ENCODE measurements at places on chromosomes 5 and 9.

GRCh38 chr5:139378101-139378825 is 4.8 kb downstream of the SLC23A1 start:
- DNase-seq: no peak

- DNase-seq: no peak
Measured at GRCh38 chr5:129001841-129002526, 36.7 kb downstream of the SLC27A6 start.

DNA sequence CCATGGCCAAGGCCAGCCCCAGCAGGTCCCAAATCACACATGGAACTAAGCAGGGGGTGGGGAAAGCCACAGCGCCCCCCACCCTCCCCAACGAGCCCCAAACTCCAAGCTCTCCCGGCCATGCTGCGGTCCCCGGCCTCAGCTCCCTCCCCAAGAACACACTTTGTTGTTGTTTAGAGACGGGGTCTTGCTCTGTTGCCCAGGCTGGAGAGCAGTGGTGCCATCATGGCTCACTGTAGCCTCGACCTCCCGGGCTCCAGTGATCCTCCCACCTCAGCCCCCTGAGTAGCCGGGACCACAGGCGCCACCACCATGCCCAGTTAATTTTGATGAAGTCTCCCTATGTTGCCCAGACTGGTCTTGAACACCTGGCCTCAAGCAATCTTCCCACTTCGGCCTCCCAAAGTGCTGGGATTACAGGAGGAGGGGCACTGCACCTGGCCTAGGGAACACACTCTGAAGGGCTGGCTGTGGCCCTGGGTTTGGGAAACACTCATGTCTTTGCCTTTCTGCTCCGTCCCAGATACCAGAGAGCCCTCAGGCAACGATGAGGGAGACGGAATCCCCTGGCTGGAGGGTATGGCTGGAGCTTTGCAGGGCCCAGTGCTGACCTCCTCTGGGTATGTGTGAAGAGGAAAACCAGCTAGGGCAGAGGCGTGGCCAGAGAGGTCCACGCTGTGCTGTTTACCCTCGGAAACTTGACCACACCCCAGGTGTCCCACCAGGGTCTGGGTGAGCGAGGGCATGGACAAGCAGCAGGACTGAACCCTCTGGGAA is 53.2 kb upstream of the UBAC1 start:
- no peak for DNase-seq

GRCh38 chr5:138981586-138981985 is 106.5 kb upstream of the LRRTM2 start:
- DNase-seq: no peak

- DNase-seq: no peak
Measured at GRCh38 chr9:27280860-27281259, 16.1 kb downstream of the EQTN start.

DNA sequence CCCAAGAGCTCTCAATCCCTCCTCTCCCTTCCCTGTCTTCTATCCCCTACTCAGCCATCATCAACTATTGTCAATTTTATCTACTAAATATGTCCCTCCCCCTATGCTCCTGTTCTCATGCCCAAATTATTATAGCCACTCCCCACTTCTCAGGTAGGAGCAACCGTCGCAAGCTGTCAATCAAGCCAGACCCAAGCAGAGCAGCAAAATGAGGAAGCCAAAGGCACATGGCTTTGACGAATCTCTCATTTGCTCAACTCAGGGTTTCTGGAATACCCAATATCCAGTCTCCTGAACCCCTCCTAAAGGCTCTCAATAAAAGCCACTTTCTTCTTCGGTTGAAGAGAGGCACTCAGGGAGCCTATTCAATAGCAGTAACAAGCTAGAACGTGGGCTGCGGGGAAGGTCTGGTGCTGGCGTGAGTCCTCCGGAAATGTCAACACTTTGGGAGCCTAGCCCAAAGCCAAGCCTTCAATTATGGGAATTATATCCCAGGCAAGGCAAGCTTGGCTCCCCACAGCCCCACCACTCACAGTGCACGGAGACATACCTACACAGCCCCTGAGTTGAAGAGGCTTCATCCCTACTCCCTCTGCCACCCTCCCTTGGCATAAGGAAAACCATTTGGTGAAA is 47.7 kb downstream of the SIL1 start:
- DNase-seq: no peak

Measured in C1 segment of cervical spinal cord (tissue), 14 donors.